ENCODE measurements at places on chromosomes 7 and 10. TPM values are rescaled to one million over a fixed set of nuclear protein-coding genes. Genes with fewer than 3 reads are reported as not detected.

Gene STAMBPL1
- 12.0 TPM for total RNA-seq

Gene ADIRF
- 520 TPM for total RNA-seq

Gene MARVELD1
- 87.4 TPM for total RNA-seq

Gene PVRIG
- total RNA-seq, result 2.1 TPM

- H3K4me1 ChIP-seq, result no peaks in the 10 kb centered on the region
- H3K27me3 ChIP-seq, result no peaks in the 10 kb centered on the region
- DNase-seq, result no peak
- H3K4me3 ChIP-seq, result no peak overlapping the region
These were observed 46.6 kb downstream of the ITGB1 start for GRCh38 chr10:32911285-32912016.

GRCh38 chr10:126479280-126479895 lies 91.1 kb upstream of the ADAM12 start:
- no peak overlapping the region for H3K4me3 ChIP-seq
- no peaks in the 10 kb centered on the region for H3K4me1 ChIP-seq
- H3K27me3 ChIP-seq, result no peaks in the 10 kb centered on the region
- DNase-seq, result no peak
- H3K36me3 ChIP-seq, result no peaks in the 10 kb centered on the region
- H3K27ac ChIP-seq, result no peak overlapping the region

- no peak overlapping the region for H3K4me3 ChIP-seq
- no peaks in the 10 kb centered on the region for H3K36me3 ChIP-seq
- no peaks in the 10 kb centered on the region for H3K4me1 ChIP-seq
- no peak for DNase-seq
- H3K27ac ChIP-seq, result no peak overlapping the region
- no peaks in the 10 kb centered on the region for H3K27me3 ChIP-seq
These were observed 235.5 kb downstream of the GLRX3 start for GRCh38 chr10:130371666-130372065.

DNA sequence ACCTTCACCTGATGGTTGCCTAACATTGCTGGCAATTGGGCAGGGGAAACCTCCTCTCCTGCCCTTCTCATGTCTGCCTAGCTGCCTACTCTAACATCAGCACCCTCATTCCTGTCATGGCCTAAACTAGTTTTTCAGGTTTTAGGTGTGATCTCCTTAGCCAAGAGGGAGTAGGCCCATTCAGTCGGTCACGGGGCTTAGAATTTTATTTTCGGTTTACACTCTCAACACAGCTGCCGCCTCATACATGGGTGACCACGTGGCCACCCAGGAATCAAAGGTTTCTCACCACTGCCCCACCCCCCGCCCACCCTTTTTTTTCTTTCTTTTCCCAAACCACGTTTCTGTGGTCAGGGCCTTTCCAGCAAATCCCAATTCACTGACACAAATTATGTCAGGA lies 97.2 kb downstream of the RALA start:
- no peaks in the 10 kb centered on the region for H3K4me1 ChIP-seq
- no peaks in the 10 kb centered on the region for H3K27me3 ChIP-seq
- no peak for DNase-seq

DNA sequence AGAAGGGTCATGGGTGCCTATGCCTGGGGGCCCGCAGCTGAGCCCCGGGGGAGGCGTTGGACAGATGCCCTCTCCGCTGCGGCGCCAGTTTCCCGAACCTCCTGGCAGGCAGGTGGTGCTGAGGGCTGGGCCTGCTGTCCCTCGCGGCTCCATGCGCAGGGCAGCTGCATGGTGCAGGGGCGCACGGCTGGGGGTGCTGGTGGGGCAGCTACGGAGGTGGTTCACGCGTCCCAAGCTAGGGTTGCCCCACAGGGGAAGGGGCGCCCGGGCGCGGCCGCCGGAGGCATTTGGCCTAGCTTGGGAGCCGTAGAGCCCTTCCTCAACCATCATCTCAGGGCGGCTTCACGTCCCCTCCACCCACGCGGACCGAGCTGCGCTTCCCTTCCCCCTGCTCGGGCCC lies 146.0 kb downstream of the CCDC201 start:
- DNase-seq, result no peak
- H3K4me3 ChIP-seq, result no peak overlapping the region
- no peaks in the 10 kb centered on the region for H3K4me1 ChIP-seq
- no peak overlapping the region for H3K27ac ChIP-seq
- H3K27me3 ChIP-seq, result no peaks in the 10 kb centered on the region
- peaks cover 6% of the 10 kb centered on the region for H3K36me3 ChIP-seq

GRCh38 chr7:120043250-120043649 lies 229.7 kb upstream of the KCND2 start:
- no peaks in the 10 kb centered on the region for H3K36me3 ChIP-seq
- DNase-seq, result no peak
- H3K4me3 ChIP-seq, result no peak overlapping the region
- H3K4me1 ChIP-seq, result no peaks in the 10 kb centered on the region

GRCh38 chr10:72267381-72267780 lies 6.3 kb upstream of the DDIT4 start:
- H3K4me1 ChIP-seq, result no peaks in the 10 kb centered on the region
- no peak for DNase-seq
- H3K4me3 ChIP-seq, result no peak overlapping the region

- no peak for DNase-seq
- no peak overlapping the region for H3K27ac ChIP-seq
- peaks cover 4% of the 10 kb centered on the region for H3K27me3 ChIP-seq
- no peak overlapping the region for H3K4me3 ChIP-seq
- no peaks in the 10 kb centered on the region for H3K4me1 ChIP-seq
- no peaks in the 10 kb centered on the region for H3K36me3 ChIP-seq
These were observed 68.0 kb upstream of the CTTNBP2 start for GRCh38 chr7:117941138-117941810.

GRCh38 chr10:94785211-94785610 lies 22.7 kb downstream of the CYP2C19 start:
- no peaks in the 10 kb centered on the region for H3K36me3 ChIP-seq
- H3K27ac ChIP-seq, result no peak overlapping the region
- H3K4me3 ChIP-seq, result no peak overlapping the region
- H3K27me3 ChIP-seq, result no peaks in the 10 kb centered on the region
- DNase-seq, result no peak

DNA sequence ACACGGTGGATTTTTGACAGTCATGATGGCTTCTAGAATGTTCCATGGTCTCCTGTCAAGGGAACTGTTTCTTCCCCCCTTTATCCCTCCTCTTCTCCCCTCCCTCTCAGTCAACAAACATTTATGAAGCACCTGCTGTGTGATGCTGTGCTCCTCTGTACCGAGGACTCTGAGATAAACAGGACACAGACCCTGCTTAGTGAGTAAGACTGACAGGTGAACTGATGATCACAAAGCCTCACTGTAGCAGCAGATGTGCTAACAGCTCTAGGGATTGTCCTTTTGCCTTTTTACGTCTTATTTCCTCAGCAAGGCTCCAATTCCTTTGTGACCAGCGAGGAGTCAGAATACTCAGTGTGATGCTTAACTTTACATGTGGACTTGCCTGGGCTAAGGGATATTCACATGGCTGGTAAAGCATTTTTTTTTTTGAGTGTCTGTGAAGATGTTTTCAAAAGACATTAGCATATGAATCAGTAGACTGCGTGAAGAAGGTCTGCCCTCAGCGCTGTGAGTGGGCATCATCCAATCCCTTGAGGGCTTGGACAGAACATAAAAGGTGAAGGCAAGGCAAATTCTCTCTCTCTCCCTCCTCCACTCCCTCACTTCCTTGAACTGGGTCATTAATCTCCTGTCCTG lies 170.1 kb downstream of the ADRA2A start:
- no peaks in the 10 kb centered on the region for H3K36me3 ChIP-seq
- H3K4me3 ChIP-seq, result no peak overlapping the region
- H3K27me3 ChIP-seq, result no peaks in the 10 kb centered on the region
- DNase-seq, result no peak
- no peak overlapping the region for H3K27ac ChIP-seq
